ENCODE measurements at places on chromosomes 5 and 9. TPM values are rescaled to one million over a fixed set of nuclear protein-coding genes. Genes with fewer than 3 reads are reported as not detected.

DNA sequence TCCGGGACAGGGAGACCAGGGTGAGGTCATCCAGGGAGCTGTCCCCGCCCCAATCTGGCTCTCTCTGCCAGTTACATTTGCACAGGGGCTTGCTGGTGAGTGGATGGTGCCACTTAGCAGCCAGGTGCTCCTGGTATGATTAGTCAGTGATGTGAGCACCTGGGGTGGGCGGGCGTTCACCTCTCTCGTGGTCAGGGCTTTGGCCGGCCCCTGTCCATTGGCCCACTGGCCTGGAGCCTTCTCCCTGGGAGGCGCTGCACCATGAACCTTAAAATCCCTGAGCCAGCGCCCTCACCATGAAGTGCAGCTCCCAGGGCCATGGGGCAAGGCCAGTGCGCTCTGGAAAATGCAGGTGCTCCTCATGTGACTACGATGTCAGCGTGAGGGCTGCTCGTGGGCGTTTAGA lies 2.0 kb downstream of the NKD2 start:
- peak; percentile 66 for DNase-seq

DNA sequence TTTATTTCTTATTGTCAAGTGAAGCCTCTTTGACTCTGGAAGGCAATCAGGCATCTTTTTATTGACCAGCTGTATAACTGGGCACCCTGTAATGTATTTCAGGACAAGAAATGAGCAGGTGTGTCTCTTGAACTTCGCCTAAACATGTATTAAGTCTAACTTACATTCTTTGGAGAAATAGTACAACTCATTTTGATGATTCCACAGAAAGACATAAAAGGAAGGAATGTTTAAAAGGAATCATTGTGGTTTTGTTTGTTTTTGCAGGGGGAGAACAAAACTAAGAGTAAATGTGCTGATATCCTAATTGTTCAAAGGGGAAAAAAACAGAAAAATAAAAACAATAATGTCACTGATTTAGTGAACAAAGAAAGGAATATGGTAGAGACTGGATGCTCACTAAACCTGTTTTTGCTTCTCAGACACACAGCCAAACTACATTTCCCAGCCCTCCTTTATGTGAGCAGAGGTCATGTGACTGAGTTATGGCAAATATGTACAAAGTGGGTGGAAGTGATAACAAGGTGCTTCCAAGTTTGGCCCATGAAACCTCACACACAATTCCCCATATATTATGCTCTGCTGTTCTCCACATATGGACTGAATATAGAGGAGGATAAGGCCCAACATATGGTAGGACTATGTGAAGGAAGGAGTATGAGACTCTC lies 150.6 kb upstream of the ACOT12 start:
- no peak for DNase-seq

- no peak for DNase-seq
Measured at GRCh38 chr5:22554475-22554874, 298.7 kb downstream of the CDH12 start.

DNA sequence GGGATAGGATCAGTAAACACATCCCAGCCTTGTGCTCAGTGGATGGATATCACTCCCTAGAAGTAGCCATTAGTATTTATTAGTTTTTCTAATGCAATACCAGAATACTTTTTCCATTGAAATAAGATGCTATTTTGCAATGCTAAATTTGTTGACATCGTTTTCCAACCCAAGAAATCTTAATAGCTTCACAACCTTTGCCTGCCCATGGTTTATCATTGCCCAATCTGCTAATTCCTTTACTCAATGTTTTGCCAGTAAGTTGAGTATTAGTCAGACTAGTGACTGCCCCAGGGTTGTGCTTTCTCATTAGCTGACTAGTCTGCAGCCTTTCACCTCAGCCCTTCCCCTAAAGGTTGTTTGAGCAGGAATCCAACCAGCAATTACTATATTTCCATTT lies 62.9 kb downstream of the NREP start:
- DNase-seq, result no peak

PCDHGB3 gene
- total RNA-seq, result 4.9 TPM

GRCh38 chr5:112174959-112175594 lies 244.0 kb downstream of the EPB41L4A start:
- DNase-seq, result no peak

DNA sequence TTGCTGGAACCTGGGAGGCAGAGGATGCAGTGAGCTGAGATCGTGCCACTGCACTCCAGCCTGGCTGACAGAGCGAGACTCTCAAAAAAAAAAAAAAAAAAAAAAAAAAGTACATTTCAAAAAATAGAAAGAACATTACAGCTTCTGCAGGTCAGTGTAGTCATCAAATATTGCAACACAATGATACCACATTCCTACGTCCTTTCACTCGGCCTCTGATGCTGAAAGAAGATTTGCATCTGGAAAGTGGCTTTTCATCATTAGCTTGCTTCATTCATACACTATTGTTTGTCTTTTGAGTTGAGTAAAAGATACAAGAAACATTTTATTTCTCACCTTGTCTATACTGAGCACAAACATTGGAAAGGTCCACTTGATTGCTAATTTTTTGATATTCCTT lies 59.6 kb upstream of the CPLANE1 start:
- DNase-seq, result no peak

MARCOL gene
- not detected for total RNA-seq

- DNase-seq, result no peak
Measured at GRCh38 chr5:39654715-39655114, 229.9 kb upstream of the DAB2 start.

GRCh38 chr9:7879551-7880245 lies 80.1 kb upstream of the DMAC1 start:
- DNase-seq, result no peak

FBXO10 gene
- total RNA-seq, result 5.4 TPM

WWC1 gene
- 0.97 TPM for total RNA-seq

- DNase-seq, result no peak
Measured at GRCh38 chr5:88829054-88829453, 53.9 kb downstream of the MEF2C start.

- DNase-seq, result no peak
Measured at GRCh38 chr5:100654895-100655294, 119.7 kb downstream of the FAM174A start.

DNA sequence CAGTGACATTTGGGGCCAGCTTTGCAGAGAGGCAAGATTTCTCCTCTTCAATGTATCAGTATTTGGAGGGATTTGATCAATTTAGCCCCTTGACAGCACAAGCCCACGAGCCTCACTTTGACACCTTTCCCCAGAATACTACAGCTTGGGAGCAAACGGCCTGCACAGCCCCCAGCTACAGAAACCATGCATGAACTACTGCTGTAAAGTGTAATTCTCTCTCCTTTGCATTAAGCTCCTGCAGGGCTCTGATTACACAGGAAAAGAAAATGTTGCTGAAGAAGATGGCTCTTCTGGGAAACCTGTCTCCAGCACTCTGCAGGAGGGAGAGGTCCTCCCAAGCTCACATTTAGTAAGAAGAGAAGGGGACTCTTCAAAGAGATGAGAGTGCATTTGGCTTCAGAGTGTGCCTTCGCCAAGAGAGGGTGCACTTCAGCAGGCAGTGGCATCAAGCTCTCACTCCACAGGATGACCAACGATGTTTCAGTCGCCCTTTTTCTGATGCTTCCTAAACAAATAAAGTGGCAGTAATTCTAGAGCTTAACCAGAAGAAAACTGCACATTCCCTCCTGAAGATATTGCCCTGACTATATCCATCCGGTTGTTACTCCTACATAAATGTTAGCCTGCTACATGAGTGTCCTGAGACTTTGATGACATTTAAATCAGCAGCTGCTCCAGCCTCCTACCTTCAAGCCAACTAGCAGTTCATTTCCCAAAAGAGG lies 272.2 kb downstream of the AUH start:
- DNase-seq, result no peak

DNA sequence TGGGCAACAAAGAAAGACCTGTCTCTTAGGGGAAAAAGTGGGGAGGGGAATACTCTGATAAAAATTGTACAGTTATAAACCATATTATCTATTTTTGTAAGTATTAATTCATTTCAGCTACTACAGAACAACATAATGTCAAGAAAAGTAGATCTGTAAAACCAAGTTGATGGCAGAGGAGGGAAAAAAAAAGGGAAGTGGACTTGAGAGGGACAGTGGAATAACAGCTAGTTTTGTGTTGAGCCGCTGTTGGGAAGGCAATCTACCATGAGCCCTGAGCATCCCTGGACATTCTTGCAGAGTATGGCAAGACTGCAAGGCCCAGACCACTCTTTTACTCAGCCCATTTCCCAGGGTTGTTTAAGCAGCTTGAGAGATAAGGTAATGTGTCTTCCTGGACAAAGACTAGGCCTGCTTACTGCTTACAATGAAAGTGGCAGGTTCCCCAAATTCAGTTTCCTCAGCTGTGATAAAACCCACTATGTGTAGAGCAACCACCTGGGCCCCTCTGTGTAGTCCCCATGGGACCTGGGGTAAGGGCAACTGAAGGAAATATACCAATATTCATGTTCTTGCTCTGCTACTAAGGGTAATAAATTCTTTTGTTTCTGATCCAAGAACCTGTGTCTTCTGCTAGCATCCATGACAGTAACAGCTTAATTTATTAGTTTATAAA lies 25.0 kb downstream of the CEP120 start:
- DNase-seq, result no peak

DNA sequence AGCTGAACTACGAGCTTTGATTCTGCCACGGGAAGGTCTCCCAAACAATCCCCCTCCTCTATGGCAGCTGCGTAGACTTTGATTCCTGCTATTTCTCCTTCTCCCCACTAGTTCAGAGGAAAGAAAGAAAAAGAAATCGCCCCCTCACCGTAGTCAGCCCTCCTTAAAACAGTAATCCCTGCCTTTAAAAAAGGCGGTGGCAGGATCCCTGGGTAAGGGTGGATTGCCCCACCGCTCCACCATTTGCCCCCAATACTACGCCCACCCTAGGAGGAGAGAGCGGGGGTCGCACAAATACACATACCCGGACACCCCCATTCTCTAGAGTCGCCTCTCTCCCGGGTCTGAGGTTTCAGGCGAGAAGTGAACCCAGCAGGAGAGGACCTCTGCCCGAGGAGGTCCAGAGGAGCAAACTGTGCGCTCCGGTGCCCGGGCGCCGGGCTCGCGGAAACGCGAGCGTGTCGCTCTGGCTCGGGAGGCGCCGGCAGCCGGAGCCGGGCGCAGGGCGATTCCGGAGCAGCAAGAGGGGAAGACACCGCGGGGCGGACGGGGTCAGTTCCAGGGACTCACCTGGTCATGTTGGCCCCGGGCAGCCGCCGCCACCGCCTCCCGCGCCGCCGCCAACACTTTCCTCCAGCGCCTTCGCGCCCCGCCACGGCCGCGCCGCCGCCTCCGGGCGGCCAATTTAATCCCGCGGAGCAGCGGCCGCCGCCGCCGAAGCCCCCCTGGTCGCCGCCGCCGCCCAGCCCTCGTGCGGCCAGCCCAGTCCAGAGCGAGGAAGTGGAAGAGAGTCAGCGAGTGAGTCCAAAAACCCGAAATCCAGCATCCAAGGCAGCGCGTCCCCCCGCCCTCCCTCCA lies 1057.7 kb upstream of the DMAC1 start:
- DNase-seq, result peak; percentile 69

DNA sequence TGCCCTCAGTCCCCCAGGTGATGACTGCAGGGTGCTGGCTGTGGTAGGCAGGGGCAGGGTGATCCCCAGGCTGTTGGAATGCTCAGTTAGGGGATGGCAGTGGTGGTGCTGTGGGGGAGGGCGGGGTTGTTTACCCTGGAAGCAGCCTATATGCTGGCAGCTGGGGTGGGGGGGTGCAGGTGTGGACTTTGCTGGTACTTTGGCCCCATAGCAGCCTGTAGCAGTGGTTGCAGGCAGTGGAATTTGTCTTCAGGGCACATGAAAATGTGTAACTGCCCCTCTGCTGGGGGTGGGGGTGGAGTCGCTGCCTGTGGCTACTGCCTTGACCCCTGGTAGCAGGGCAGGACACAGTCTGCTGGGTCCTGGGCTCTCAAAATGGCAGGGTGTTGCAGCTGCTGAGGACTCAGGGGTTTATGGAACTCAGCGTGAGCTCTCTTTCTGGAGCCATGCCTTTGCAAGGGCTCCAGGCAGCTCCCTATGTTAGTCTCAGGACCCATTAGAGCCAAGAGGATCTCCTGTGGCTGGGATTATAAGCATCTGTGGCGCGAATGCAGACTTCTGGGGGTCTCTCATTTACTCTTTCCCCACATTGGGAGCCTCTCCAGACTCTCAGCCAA lies 65.0 kb downstream of the RMI1 start:
- DNase-seq, result no peak

- no peak for DNase-seq
Measured at GRCh38 chr5:132438917-132439316, 51.7 kb downstream of the IRF1 start.

- no peak for DNase-seq
Measured at GRCh38 chr9:94857791-94858190, 131.3 kb downstream of the AOPEP start.

PCDHGA2 gene
- 3.7 TPM for total RNA-seq

DNA sequence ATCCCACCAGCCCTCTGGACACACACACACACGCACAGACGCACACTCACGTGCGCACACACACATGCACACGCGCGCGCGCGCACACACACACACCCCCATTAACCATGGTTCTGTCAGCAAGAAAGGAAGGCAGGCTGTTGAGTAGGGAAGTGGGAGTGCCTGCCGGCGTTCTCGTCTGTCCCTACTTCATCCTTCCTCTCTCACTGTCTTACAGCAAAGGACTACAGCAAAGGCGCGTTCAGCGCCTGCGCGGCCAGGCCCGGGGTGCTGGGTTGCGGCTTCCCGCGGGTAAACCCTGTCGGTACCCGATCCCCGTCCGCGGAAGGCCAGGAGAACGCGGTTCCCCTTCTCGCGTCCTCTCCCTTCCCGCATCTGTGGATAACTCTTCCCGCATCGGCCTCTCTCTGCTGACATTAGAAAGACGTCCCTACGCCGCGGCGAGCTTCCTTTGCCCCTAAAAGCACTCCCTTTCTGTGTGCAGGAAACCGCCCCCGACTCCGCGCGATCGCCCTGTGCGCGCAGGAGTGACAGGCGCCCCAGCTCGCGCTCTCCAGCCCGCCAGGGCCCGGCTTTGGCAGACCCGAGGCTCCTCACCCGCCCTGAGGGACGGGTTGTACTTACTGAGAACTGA lies 219.2 kb downstream of the AGTPBP1 start:
- DNase-seq, result peak; percentile 86

Data from posterior vena cava (tissue), 2 donors.